IPS-NIHi11 (cell line): ENCODE measurements at places on chromosomes 13 and 19.

- DNase-seq, result no peak
Observed at GRCh38 chr13:51869916-51870315, 8.1 kb downstream of the CCDC70 start.

- no peak for DNase-seq
Observed at GRCh38 chr13:32255724-32256109, 59.4 kb downstream of the ZAR1L start.

DNA sequence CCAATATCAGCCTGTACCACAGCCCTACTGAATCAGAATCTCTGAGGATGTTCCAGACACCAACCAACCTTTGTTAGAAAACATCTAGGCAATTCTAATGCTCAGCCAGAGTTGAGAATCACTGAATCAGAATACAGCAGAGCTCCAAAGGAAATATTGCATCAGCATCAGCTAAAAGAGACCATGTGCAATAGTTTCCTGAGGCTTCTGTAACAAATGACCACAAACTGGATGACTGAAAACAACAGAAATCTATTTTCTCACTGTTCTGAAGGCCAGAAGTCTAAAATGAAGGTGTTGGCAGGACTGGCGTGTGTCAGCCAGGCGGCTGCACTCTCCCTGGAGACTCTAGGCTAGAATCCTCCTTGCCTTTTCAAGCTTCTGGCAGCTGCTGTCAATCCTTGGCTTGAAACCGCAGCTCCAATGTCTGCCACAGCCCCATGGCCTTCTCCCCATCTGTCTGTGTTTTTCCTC is 1.2 kb upstream of the DCT start:
- DNase-seq, result no peak

DNA sequence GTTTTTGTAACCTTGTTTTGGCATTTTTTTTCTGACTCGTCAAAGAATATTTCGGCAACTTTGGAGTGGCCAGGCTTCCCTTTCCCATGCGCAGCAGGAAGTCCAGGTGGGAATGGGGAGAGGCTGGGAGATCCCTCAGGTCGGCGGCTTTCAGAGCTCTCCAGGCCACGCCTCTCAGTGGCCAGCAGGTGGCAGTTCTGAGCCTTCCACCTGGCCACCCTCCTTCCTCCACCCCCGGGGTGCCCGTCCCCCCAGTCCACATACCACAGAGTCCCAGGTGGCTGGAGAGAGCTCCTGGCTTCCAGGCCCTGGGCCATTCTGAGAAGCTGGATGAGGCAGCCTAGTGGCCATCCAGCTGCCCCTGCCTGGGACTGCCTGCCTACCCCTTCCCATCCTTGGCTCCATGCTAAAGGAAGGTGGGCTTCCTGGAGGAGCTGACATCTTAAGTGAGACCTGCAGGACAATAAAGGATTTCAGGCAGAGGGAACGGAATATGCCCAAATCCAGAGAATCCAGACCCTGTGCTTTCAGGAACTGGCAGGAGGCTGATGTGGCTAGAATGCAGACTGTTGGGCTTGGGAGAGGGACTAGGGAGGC is 46.3 kb downstream of the CCNE1 start:
- DNase-seq, result peak; percentile 78

GRCh38 chr13:63190219-63190618 is 1774.6 kb upstream of the PCDH20 start:
- no peak for DNase-seq

- no peak for DNase-seq
Observed at GRCh38 chr13:53167561-53167960, 138.9 kb downstream of the OLFM4 start.

DNA sequence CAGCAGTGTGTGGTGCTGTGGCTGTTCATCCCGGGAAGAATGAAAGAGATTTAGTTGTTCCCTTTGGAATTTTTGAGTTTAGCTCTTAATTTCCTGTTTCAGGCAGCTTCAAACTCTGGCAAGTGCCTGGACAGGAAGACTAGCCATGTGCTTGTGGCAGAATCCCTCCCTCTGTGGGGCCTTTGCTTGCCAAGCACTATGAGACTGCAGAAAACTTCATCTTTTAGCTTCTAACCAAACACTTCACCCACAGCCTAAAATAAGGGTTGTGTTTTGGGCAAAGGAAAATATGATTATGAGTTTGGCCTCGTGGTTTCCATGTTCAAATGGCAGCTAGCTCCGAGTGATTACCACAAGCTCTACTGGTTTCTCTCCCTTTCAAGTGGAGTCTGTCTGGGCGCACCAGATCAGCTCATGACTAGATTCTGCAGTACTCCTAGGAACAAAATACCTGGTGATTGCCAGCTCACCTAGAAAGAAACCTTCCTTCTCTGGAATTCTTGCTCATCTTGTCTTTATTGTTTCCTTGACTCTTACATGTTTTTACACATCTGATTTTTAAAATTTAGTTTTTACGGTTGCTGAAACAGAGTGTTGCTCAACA is 707.5 kb downstream of the SLITRK6 start:
- DNase-seq, result no peak
